ENCODE measurements at places on chromosomes 7 and 10.

DNA sequence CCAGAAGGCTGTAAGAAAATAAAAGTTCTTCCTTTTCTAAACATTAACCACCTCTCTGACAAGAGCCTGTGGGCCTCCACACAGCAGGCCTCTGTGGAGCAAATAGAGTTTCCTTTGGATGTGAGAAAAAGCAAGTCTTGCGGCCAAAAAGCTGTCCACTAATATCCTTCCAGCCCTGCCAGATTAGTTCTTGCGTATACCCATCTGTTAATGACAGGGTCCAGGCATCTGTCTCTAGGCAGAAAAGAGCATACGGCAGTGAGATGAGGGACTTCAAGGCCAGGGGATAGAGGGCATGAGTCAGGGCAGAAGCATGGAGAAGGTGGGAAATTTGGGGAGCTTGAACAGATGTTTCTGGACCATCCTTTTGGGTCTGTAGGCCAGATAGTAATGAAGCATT lies 164.9 kb downstream of the NSUN6 start:
- DNase-seq: no peak

- no peak for DNase-seq
These were observed 53.8 kb upstream of the AGK start for GRCh38 chr7:141497391-141497790.

- no peak for DNase-seq
These were observed 347.2 kb upstream of the TPK1 start for GRCh38 chr7:145183069-145183468.

DNA sequence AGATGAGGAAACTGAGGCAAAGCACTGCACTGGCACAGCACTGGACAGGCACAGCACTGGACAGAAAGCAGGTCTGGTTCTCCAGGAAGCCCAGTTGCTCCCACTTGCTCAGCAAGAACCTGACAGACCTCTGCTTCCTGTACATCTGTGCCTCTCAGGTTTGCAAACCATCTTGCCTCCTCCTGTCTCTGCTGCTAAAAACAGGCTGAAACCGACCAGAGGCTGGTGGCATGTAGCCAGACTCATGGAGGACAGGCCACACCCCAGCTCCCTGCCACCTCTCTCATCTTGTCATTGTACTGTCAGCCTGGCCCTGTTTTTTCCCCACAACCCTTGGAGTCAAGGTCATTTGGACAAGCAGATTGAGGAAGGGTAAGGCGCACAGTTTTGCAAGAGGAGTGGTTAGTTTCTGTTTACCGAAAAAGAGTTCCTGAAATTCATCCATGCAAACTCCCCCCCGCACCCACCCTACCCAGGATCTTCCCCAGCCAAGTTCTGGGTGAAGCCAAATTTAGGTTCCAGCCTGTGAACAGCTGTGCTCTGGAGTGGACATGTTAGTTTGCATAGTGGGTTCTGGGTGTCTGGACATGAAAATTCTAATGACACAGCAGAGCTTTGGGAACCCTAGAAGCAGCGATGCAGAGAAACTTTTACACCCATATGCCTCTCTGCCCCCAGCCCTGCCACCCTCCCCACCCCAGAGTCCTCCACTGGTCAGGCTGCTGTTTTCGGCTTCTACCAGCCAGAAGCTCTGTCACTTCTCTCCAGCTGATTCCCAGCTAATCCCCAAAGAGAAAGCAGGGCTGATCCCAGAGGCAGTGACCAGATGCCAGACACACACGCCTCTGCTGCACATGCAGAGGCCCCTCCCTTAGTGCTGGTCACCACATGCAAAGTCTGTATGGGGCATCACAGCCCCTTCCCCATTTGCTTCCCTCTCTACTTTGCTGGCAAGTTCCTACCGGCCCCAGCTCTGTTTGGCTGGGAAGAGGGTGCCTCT lies 8.5 kb upstream of the C10orf105 start:
- peak; percentile 74 for DNase-seq

DNA sequence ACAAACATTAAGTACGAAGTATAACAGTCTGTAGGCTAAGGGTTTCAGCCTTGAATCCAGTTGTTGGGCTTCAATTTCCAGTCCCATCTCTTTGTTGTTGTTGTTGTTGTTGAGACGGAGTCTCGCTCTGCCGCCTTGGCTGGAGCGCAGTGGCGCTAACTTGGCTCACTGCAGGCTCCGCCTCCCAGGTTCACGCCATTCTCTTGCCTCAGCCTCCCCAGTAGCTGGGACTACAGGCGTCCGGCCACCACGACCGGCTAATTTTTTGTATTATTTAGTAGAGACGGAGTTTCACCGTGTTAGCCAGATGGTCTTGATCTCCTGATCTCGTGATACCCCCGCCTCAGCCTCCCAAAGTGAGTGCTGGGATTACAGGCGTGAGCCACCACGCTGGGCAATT lies 464.9 kb downstream of the ANKRD7 start:
- no peak for DNase-seq

DNA sequence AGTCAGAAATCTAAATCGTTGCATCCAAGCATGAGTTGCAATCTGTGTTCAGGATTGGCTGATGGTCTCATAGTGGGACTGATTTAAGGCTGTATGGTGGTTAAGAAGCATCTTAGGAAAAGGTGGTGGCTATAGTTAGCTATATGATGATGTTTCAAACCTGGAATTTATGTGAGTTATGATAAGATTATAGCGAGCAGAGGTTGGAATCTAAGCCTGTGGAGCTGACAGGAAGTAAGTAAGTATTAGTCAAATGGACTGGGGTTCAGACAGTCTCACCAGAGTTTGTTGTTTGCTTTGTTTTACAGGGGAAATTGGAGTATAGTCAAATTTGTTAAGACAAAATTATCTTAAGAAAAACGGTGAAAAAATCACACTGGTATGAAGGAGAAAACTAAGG lies 56.7 kb downstream of the ANKRD7 start:
- DNase-seq: no peak

DNA sequence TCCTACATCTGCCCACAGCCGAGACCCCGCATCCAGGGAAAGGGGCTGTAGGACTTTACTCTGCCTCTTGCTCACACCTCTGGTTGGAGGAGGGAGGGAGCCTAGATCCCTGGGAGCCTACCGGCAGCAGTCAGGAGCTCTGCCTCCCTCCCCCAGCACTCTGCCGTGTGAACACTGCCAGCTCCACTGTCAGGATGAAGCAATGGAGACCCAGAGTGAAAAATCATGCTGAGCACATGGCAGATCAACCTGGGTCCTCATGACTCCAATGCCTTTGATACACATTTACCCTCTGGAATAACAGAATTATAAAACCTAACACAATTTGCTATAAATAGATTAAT lies 477.7 kb downstream of the TNS3 start:
- no peak for DNase-seq

DNA sequence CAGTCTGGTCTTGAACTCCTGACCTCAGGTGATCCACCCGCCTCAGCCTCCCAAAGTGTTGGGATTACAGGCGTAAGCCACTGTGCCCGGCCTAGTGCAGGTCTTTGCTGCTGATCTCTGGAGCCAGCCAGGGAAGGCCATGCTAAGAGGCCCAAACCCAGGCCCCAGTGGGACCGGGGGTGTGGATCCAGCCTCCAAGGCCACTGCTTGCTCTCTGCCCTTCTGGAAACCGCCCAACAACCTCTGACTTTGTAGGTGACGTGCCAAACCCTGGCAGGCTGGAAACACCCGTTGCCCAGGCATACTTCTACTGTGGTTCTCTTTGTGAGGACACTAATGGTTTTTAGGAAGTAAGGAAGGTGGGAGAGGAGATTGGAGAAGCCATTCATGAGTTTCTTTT lies 83.5 kb upstream of the GNA12 start:
- DNase-seq: no peak

DNA sequence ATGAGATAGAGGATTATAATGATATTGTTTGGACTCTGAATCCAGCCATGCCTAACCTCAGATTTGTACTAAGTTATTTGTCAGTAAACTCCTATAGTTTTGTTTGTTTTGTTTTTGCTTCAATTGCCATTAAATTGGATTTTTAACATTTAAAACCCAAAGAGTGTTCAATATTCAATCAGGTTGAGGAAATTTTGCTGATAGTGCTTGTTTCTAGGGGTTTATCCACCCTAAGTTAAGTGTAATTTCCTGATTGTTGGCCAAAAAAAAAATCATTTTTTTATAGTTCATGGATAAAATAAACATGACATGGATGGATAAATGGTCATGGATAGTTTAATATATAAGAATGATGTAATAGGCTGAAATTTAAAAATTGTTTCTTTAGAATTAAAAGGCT lies 11.4 kb upstream of the BET1 start:
- DNase-seq: no peak

Data from CD4-positive, alpha-beta T cell treated with Interleukin-15 for 1 hour (primary cell).